ENCODE measurements at places on chromosomes 3 and 15.

GRCh38 chr3:47036145-47036544 is 56.7 kb downstream of the NBEAL2 start:
- no peak for DNase-seq

- peak; percentile 24 for DNase-seq
Observed at GRCh38 chr3:48748754-48749153, 31.7 kb upstream of the IP6K2 start.

GRCh38 chr3:58349792-58350626 is 17.3 kb downstream of the PXK start:
- DNase-seq, result peak; percentile 86

DNA sequence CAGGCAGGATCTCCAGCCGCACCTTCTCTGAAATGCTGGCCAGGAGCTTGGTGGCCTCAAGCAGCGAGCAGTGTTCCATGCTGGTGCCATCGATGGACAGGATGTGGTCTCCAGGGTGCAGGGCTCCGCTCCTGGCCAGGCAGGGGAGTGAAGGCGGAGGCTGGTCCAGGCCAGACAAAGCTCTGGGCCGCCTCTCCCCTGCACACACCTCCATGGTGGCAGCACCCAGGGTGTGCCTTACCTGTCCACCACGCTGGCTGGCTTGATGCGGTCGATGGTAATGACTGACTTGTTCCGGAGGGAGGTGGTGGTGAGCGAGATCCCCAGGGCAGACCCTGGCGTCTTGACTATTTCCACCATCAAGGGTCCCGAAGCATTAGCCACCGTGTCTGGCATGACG is 20.0 kb downstream of the GRIP2 start:
- DNase-seq, result no peak

DNA sequence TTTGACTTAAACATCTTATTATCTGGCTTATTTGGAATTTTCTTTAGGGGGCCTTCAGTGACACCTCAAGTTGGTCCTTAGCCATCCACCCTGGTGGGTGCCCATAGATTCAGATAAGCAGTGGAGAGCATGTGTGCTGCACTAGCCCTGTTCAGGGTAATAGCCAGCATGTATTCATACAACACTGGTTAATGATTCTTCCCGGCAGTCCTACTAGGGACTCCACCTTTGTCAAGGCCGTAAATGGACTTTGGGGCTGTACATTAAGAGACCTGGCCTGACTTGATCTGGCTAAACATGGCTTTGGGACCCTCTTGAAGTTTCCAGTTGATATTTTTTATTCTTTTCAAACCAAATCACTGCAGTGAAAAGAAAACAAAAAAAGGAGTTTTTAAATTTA is 125.8 kb downstream of the PTPRG start:
- no peak for DNase-seq

DNA sequence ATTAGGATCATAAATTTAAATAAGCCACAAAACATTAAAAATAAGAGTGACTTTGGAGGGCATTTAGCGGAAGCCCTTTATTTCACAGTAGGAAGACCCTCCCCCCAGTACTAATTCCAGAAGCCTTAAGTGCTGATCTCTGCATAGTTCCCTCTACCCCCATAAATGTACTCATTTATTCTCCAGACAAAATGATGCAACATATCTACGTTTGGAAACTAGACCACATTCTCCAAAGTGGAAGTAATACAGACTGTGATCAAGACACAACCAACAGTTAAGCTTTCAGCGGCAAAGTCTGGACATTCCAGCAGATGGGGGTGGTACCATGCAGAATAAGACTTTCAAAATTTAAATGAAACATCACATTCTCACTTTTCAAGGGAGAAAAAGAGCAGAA is 44.8 kb upstream of the RPS17 start:
- DNase-seq, result peak; percentile 39

- DNase-seq, result no peak
Observed at GRCh38 chr3:178736300-178736699, 200.1 kb downstream of the KCNMB2 start.

DNA sequence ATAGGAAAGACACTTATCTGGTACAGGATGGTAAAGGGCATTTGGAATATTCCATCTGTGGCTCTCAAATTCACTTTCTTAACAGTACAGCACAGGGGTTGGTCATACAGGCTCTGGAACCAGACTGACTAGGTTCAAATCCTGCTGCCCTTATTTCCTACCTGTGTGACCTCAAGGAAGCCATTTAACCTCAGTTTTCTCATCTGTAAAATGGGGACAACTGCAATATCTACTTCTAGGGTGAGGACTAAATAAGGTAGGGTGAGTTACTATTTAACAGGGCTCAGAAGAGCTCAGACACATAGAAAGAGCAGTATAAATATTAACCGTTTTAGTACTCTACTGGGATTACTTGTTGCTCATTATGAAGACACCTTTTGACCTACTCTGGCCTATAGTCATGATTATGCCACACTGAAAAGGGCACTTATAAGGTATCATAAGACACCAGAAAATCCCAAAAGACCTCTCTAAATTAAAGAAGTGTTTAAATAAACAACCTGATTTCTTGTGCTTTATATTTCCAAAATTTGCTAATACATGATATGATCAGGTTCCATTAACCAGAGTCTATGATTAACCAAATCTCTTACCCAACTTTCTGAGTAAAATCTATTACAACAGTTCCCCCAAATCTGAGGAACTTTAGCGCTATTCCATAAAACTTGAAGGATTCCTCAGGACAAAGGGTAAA is 6.5 kb downstream of the RFTN1 start:
- no peak for DNase-seq

DNA sequence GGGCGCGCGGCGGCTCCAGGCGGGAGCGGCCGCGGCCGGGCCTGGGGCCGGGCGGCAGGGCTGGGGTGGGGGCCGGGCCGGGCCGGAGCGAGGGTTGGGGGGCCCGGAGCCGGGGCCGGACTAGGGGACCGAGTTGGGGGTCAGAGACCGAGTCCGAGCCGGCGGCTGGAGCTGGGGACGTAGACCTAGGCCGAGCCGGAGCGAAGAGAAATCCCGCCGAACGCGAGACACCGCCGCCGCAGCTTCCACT is 37.3 kb downstream of the HMCES start:
- no peak for DNase-seq
